ENCODE measurements at places on chromosomes 1 and 21.

GRCh38 chr1:239858057-239858456 lies 233.6 kb upstream of the FMN2 start:
- DNase-seq: peak; percentile 54

- DNase-seq: no peak
These were observed 252.2 kb downstream of the ZP4 start for GRCh38 chr1:237638555-237638954.

DNA sequence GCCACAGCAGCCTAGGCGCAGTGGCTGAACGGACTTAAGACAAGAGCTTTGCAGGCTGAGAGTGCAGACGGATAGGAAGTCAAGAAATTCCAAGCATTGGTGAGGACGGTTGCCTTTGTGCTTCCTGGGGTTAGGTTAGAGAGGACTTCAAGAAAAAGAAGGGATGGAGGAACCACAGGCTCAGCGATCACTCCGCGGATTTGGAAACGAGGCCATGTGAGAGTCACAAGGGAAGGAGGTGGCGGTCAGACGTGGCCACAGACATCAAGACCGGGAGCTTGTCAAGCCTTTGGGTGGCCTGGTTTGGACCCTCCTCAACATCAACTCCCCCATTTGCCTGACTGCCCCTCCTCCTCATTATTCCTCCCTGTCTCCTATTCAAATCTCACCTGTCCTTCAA lies 62.3 kb downstream of the NID1 start:
- DNase-seq: no peak

DNA sequence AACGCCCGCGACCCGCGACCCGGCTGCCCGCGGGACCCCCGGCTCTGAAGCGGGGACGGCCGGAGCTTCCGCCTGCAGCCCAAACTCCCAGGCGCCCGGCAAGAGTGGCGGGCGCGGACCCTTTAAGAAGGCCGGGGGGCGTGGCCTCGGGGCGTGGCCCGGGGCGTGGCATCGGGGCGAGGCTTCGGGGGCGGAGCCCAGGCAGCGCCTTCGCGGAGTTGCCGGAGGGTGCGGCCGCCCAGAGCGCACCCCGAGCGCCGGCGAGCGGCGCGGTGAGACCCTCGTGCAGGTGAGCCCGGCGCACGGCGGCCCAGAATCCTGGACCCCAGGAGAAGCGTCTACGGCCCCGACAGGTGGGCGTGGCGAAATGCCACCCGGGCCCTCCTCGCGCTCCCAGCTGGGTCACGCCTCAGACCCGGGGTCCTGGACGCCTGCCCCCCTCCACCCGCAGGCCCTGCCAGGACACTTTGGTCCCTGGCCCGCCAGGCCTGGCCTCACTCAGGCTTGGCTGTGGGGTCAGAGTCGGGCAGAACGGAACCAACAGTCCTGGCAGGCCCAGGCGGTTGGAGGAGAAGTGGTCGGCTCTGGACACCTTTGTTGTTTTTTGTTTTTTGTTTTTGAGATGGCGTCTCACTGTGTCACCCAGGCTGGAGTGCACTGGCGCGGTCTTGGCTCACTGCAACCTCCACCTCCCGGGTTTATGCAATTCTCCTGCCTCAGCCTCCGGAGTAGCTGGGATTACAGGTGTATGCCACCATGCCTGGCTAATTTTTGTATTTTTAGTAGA lies 14.4 kb downstream of the RNF223 start:
- DNase-seq: peak; percentile 68

GRCh38 chr1:157166590-157166989 lies 28.4 kb upstream of the ETV3 start:
- no peak for DNase-seq

GRCh38 chr1:31579374-31579773 lies 3.1 kb downstream of the TINAGL1 start:
- no peak for DNase-seq

GRCh38 chr1:11671544-11672286 lies 7.7 kb downstream of the FBXO6 start:
- no peak for DNase-seq

- peak; percentile 82 for DNase-seq
These were observed 28.5 kb downstream of the COA7 start for GRCh38 chr1:52669696-52670095.

DNA sequence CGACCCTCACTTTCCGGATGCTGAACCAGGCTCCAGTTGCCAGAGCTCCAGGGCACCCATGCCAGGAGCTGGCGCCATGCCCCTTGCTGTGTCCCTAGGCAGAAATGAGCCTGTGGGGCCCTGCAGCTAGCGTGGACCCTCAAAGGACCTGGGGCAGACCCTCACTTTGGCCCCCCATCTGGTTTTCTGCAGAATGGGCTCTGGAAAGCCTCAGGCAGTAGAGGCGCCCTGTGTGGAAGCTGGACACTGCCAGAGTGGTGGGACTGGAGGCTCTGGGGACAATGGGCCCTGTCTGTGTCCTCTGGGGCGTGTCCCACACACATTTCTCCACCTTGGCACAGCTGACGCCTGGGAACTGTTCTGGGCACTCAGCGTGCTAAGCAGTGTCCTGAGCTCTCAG lies 6.3 kb upstream of the AURKAIP1 start:
- no peak for DNase-seq

- DNase-seq: peak; percentile 52
These were observed 3.2 kb downstream of the LRRC42 start for GRCh38 chr1:53949023-53949990.
